Cardiac muscle cell (in vitro differentiated cells and primary cell): ENCODE measurements at places on chromosomes 16 and 17. TPM values are rescaled to one million over a fixed set of nuclear protein-coding genes. Genes with fewer than 3 reads are reported as not detected.

DNA sequence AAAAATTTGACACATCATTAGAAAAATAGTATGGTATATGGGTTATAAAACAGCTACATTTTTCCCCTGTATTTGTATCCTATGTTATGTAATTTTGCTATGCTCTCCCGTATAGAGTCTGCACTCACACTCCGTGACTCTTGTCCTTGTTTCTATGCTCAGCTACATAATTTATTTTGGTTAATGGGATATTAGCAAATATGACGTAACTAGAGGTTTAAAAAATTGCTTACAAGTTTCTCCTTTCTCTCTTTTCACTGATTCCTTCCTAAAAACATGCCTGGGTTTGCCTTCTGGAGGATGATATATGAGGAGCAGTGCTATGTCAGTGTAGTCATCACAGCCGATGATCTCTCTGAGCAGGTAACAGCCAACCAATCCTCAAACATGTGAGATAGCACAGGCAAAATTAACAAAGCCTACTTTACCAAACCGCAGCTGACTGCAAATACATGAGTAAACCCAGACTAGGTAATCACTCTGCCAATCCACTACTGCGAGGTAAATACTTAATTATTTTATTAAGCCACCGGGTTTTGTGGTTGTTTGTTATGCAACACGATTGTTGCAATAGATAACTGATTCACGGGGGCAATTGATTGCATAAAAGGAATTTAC is 126.9 kb downstream of the KIF2B start:
- H3K4me3 ChIP-seq = no peak overlapping the region
- no peaks in the 10 kb centered on the region for H3K27me3 ChIP-seq
- DNase-seq = no peak
- no peak overlapping the region for H3K27ac ChIP-seq
- no peaks in the 10 kb centered on the region for H3K36me3 ChIP-seq

DNA sequence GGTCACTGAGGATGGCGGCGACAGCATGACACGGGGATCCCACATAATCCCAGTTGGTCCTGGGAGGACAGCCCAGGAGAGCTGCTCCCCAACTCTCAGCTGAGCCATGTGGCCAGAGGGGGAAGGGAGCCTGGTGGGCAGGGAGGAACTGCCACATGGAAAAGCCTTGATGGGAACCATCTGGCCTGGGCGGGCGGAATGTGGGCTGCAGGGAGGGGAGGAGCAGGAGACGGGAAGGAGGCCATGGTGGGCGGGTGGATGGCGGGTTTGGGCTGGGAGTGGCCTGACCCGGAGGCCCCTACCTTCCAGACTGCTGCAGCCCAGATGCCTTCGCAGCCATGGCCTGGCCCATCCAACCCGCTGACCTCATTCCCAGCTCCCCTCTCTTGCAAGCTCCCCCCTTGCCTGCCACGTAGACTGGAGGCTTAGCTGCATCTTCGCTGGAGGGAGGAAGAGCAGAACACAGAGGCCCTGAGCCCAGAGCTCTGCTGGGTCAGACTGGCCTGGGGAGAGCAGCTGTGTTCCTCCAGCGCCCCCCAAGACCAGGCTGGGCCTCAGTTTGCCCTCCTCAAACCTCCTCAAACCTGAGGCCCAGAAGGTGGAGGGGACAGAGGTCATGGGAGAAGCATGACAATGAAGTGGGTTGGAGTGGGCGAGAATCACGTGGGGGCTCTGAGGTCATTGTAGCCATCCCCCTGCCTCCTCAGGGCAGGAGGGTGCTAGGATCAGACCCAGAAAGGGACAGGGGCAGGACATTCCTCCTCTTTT is 8.2 kb upstream of the COL1A1 start:
- no peaks in the 10 kb centered on the region for H3K36me3 ChIP-seq
- H3K4me3 ChIP-seq = no peak overlapping the region
- H3K27me3 ChIP-seq = no peaks in the 10 kb centered on the region
- H3K4me1 ChIP-seq = peaks cover 50% of the 10 kb centered on the region
- DNase-seq = peak; percentile 100
- peak overlapping the region; percentile 96 for H3K27ac ChIP-seq

The GID4 gene
- 9.8 and 10.7 TPM in 2 replicates for total RNA-seq

- no peak overlapping the region for H3K4me3 ChIP-seq
- DNase-seq = peak; percentile 47
- H3K27me3 ChIP-seq = no peaks in the 10 kb centered on the region
- no peaks in the 10 kb centered on the region for H3K36me3 ChIP-seq
- peak overlapping the region; percentile 80 for H3K27ac ChIP-seq
Observed at GRCh38 chr16:4500272-4500671, 24.1 kb downstream of the HMOX2 start.

DNA sequence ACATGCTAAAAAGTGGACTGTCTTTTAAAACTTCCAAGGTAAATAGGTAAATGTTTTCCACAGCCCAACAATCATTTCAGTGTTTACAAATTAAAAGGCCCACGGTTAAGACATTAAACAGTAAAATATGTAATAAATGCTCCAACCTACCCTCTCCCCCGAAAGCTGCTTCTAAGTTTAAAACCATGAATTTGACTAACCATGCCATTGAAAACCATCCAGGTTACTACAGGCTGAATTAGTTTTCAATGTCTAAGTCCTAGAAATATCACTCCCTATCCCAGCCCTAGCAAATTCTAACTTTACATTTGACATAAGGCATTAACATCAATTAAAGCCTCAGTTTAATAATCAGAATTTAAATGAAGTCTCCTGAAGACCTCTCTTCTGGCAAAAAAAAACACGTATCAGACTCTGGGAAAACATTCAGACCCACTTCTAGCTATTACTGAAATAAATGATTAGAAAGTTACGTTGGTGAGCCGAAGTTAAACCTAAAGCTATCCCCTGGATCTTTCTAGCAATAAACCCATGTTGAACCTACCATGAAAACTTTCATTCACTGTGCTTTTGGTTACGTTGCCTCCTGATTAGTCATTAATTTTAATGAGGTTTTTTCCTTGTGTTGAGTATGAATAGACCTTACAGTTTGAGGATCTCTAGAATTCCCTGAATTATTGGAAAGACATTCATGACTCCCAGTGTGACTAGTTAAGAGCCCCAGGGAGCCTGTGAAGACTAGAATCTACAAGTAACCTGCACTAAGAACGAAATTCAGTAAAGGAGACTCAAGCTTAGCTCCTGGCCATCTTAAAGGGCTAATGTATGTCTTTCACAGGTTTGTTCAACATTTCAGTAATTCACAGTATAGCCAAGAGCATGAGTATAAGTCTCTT is 1.7 kb upstream of the POLG2 start:
- H3K4me3 ChIP-seq = no peak overlapping the region
- peaks cover 55% of the 10 kb centered on the region for H3K36me3 ChIP-seq
- no peak for DNase-seq
- H3K27ac ChIP-seq = peak overlapping the region; percentile 86

DNA sequence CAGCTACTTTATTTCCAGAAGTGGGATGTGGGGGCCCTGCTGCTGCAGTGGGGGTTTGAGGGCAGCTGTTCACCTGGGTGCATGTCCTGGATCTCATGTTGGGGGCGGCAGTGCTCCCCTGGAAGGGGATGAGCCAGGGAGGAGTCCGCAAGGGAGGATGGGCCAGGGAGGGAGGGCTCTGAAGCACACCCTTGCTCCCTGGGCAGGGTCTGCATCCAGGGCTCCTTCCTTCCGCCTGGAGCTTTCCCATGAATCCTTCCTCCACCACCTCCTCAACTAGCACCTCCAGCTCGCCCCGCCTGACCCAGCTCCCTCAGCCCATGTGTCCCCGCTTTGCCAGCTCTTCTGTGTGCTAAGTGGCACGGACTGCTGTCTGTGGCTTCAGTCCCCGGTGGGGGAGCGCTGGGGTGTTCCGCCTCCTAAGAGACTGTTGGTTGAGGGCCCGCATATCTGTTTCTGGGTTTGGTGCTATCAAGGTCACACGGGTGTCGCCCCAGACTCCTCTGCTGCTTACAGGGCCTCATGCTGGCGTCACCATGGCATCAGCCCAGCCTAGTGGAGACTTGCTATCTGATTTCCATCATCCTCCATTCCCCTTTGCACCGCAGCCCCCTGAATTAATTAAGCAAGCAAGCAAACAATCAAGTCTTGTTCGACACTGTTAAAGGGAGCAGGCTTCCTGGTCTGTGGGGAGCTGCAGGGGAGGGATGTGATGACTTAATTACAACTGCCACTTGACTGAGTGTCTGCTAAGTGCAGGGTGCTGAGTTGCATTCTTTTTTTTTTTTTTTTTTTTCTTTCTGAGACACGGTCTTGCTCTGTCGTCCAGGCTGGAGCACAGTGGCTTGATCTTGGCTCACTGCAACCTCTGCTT is 71.8 kb downstream of the PRKCA start:
- peaks cover 7% of the 10 kb centered on the region for H3K4me1 ChIP-seq
- H3K27me3 ChIP-seq = peaks cover 5% of the 10 kb centered on the region
- no peak overlapping the region for H3K4me3 ChIP-seq
- DNase-seq = peak; percentile 69

The ZNF205 gene
- total RNA-seq = 26.7 and 37.3 TPM in 2 replicates

The PHOSPHO1 gene
- total RNA-seq = not detected in 2 replicates

The NOG gene
- total RNA-seq = 45.5 and 66.4 TPM in 2 replicates

The TBC1D3L gene
- total RNA-seq = 4.1 and 14.9 TPM in 2 replicates

GRCh38 chr16:1470481-1471251 is 4.2 kb downstream of the CLCN7 start:
- H3K36me3 ChIP-seq = no peaks in the 10 kb centered on the region
- no peak overlapping the region for H3K27ac ChIP-seq
- no peak overlapping the region for H3K4me3 ChIP-seq
- peaks cover 4% of the 10 kb centered on the region for H3K4me1 ChIP-seq

DNA sequence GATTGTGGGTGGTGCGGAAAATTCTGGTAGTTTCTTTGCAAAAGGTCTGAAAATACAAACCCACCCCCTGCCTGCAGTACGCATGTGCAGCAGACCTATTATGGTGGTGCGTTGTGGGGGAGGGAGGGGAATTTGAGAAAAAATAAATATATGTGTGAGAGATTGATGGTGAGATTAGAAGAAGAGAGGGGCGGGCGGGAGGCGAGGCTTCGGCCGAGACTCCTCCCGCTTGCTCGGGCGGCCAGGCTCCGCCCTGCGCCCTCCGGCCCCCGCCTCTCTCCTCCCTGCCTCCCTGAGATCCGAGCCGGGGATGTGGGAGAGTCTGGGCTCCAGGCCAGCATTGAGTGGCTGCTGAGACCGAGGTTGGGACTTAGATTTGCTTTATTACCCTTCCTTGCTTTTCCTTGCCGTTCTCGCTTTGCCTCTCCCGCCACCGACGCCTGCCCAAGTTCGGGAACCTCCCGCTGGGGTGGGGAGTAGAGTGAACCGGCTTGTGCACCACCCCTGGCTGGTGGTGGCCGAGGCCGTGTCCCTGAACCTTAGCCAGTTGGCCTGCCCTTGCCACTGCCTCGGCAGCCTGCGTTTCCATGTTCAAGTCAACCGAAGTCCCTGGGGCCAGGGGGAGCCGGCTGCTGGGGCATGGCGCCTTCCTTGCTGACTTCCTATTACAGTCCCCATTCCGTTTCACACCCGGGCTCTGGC is 956 bp upstream of the CHD3 start:
- peaks cover 11% of the 10 kb centered on the region for H3K36me3 ChIP-seq
- H3K27ac ChIP-seq = peak overlapping the region; percentile 90
- peak overlapping the region; percentile 90 for H3K4me3 ChIP-seq

DNA sequence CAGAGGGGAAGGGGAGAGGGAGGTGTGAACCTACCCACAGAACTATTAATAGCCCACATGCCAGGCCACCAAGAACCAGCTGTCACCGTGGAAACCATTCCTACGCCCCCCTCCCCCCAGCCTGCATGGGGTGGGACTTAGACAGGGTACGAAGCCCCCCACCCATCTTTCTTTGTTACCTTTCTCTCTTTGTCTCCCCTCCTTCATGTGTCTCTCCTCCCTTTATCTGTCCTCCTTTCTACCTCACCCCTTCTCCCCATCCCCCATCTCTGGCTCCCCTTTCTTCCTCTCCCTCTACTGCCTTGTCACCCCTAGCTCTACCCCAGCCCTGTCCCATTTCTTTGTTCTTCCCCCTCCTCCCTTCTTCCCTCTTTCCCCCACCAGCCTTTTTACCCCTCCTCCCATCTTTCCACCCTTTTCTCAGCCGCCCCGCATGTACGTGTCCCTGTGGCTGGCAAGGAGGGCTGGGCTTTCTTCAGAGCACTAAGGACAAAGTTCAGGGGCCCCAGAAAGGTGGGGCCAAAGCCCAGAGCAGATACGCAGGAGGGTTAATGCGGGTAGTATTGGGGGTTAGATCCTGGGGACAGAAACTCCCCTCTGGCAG is 8.0 kb downstream of the THRA start:
- H3K4me3 ChIP-seq = no peak overlapping the region
- H3K27me3 ChIP-seq = no peaks in the 10 kb centered on the region
- peak overlapping the region; percentile 89 for H3K27ac ChIP-seq
- no peaks in the 10 kb centered on the region for H3K36me3 ChIP-seq
- peaks cover 76% of the 10 kb centered on the region for H3K4me1 ChIP-seq

The CXCL16 gene
- total RNA-seq = 0.60 and 0.66 TPM in 2 replicates

The ARL4D gene
- total RNA-seq = 18.7 and 32.4 TPM in 2 replicates

The CRHR1 gene
- total RNA-seq = 0.11 and 0.86 TPM in 2 replicates

GRCh38 chr16:65123396-65124211 is 1.7 kb upstream of the CDH11 start:
- DNase-seq = peak; percentile 20
- H3K27ac ChIP-seq = no peak overlapping the region
- H3K27me3 ChIP-seq = peaks cover 20% of the 10 kb centered on the region
- H3K4me1 ChIP-seq = peaks cover 13% of the 10 kb centered on the region

DNA sequence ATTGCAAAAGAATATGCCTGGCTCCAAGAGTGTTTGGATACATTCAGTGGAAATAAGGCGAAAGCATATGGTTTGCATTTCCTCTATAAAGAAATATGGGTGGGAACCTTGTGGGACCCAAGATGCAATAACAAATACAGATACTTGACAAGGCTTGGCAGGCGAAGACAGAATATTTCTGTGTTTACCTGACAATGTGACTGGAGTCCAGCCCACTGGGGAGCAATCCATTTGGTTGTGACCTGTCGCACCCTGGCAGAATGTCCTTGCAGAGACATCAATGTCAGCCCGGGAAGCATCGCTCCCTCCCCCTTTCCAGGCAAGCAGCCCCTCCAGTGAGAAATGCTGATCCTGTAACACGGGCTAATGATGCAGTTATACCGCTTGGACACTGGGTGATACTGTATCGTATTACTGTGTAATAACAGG is 296.6 kb downstream of the MAF start:
- no peak for DNase-seq
- H3K27me3 ChIP-seq = no peaks in the 10 kb centered on the region
- H3K27ac ChIP-seq = no peak overlapping the region
- H3K36me3 ChIP-seq = no peaks in the 10 kb centered on the region
